ENCODE measurements at places on chromosomes 6 and 20.

DNA sequence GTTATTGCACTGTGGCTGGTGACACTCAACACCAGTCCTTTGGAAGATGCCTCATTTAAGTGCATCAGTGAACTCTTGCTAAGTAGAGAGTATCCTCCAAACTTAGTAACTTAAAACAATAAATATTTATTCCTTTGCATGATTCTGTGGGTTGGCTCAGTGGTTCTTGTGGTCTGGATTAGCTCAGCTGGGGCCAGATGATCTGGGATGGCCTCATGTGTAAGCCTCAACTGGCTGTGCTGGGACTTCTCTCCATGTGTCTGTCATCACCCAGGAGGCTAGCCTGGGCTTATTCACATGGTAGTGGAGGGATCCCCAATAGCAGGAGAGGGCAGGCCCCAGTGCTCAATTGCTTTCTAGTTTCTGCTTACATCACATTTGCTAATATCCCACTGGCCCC, 8.3 kb downstream of the LRRN4 start:
- no peak for DNase-seq

- no peak for DNase-seq
Observed at GRCh38 chr6:45365036-45365435, 12.7 kb downstream of the SUPT3H start.

DNA sequence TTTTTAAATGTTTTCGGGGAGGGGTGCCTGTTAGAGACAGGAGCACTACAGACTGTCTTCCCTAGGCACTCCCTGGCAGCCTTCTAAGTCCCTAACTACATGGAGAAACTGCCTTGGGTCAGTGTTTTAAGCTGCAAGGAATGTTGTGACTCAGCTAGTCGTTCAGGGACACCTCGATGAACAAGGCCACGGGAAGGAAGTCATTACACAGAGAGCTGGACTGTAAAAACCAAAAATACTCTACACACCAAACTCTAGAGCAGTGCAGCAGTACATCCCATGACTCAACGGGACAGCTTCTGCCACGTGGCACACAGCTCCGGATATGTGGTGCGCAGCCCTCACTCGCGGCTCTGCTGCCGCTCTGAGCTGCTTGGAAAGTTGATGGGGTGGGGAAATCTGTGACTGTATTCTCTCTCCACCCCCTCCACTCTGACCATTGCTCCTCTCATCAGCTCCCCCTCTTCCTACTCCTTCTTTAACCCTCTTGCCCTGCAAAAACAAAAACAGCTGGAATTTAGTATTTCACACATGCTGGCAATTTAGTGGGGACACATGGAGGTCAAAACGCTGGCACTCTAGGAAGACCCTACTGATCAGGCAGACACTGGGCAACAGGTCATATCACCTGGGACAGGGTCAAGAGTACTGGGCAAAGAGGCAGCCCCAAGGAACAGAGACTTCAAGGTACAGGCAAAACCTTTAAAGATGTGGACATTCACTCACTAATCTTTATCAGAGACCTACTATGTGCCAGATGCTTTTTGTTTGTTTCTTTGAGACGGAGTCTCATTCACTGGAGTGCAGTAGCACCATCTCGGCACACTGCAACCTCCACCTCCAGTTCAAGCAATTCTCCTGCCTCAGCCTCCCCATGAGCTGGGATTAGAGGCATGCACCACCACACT, 10.9 kb upstream of the LPIN3 start:
- peak; percentile 20 for DNase-seq

GRCh38 chr6:113936093-113936934, 34.6 kb downstream of the HDAC2 start:
- DNase-seq = no peak

DNA sequence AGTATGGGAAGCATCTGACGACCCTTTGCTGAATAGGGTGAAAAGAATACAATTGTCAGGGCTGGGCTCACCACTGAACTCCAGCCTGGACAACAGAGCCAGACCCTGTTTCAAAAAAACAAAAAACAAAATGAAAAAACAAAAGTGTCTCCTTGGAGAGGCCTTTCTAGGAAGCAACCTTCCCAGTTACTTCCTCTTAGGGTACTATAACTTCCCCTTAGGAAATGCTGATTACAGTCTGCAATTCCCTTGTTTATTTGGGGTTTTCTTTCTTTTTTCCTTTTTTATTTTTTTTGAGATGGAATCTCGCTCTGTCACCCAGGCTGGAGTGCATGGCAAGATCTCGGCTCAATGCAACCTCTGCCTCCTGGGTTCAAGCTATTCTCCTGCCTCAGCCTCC, 20.5 kb upstream of the TTPAL start:
- DNase-seq = no peak

GRCh38 chr6:118860880-118861279, 33.1 kb upstream of the ASF1A start:
- DNase-seq = no peak

GRCh38 chr20:3672547-3673171, 9.2 kb downstream of the ADAM33 start:
- no peak for DNase-seq

DNA sequence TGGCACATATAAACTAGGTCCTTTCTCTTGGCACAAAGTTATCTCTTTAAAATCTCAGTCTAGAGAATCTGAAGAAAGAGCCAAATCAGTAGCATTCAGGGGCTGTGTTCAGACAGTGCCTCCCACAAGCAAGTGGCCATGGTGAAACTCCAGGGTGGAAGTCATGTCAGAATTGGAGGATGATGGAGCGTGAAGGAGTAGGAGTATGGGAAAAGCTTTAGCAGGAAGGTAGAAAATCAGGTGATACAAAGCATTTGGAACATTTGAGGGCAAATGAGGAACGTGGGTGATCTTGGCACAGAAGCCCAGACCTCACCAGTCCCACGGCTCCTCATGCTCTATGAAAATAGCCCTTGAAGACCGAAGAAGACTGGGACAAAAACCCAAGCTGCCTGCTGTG, 2.8 kb upstream of the HLA-DQB1 start:
- no peak for DNase-seq

GRCh38 chr6:31831350-31832215, 4.0 kb downstream of the HSPA1B start:
- DNase-seq = no peak

DNA sequence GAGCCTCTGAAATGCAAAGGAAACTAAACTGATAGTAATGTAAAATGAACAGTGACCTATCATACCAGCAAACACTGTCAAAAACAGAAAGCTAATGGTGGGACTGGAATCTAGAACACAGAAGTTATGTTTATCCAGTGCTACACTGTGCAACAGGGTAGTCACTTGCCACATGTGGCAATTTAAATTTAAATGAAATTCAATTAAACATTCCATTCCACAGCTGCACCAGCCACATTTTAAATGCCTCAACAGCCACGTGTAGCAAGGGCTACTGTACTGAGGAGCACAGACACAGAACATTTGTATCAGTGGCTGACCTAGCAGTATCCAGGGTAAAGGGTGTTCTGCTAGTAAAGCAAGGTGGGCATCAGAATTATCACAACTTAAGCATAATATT, 5.6 kb upstream of the POLR1H start:
- no peak for DNase-seq

DNA sequence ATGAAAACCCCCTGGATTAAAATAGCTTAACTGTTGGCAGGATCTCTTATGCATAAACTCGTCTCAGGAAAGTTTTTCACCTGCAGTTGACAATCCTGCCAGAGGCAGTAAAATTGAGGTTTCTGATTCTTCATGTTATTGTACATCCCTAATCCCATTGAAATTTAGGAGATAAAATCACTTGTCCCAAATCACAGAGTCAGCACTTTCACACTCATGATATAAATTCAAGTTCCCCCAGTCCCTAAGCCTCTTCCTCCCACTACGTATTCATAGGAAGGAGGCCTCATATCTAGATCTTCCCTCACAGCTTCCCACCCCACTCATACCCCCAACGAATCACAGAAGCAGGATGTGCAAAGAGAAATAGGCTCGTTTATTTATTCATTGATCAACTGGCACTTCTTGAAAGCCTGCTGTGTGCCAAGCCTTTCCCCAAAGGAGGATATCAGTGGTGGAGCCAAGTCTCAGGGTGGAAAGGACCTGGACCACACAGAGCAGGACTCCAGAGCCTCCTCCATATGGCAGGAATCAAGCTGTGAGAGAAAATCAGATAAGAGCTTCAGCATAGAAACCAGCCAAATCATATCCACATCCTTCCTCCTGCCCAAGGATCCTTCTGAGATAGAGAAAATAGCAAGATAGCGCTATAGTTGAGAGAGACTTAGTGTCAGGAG, 2.3 kb downstream of the SLPI start:
- no peak for DNase-seq

- no peak for DNase-seq
Observed at GRCh38 chr20:37596890-37597536, 69.3 kb upstream of the BLCAP start.

GRCh38 chr6:149445095-149445466, 39.7 kb downstream of the ZC3H12D start:
- DNase-seq = no peak

DNA sequence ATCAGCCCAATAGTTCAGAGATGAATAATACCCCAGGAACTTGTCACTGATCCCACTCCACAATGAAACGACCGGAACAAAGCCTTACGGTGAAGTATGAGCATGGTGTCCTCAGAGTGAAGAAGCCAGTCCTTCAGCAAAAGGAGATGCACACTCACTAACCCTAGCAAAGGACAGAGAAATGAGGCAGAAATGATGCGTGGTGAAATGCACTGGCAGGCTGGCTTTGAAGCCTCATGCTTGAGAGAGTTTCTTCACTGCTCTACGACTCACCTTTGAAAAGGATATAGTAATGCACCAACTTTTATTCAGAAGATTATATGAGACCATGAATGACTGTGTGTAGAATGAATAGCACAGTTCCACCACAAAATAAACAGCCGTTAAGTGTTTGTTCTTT, 74.8 kb downstream of the PHACTR1 start:
- no peak for DNase-seq

DNA sequence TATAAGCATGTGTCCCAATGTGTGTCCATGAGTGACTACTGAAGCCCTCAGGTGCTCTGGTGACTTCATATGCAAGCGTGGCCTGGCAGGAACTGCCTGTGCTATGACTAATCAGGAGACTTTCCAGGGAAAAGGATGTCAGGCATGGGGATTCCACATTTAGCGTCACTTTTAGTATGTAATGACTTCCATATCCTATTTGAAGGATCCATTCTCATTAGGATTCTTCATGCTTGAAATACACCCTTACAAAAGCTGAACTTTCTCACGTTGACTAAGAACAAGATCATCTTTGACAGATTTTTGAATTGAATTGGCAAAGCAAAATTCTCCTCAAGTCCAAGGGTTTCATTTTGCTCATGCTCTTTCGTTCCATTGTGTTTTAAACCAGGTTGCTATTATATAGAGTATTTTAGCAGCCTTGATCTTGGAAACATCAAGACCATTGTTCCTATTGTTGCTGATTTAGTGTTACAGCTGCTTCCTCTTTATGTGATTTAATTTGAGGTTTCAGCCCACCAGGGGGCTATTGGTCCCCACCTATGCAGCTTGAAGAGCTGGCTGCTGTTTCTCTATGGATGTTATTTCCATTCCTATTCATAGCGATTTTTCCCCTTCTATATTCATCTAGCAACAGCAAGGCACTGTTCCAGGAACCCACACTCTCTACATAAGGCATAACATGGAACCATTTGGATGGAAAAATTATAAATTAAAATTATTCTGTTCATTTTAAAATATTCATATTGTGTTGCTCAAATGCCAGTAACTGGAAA, 418.6 kb downstream of the CDKAL1 start:
- DNase-seq = no peak

- DNase-seq = no peak
Observed at GRCh38 chr20:51132279-51132678, 109.4 kb upstream of the KCNG1 start.

- no peak for DNase-seq
Observed at GRCh38 chr6:154749341-154749740, 16.1 kb downstream of the SCAF8 start.

DNA sequence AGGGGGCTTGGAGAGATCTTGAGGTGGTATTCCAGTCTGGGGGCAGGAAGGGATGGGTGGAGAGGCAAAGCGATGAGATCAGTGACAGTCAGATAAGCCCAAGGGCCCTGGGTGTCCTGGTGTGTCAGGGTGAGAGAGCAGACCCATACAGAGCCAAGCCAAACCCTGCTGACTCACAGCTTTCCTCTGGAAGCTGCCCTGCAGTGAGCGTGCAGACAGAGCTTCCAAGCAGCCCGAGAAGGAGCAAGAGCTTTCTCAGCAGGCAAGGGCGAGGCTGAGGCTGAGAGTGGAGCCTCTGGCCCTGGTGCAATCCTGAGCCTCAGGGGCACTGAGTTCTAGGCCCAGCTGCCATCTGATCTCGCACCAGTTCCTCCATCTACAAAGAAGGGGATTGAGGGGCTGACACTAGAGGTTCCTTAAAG, 91.1 kb upstream of the HIVEP1 start:
- no peak for DNase-seq

GRCh38 chr20:62350098-62350628, 16.9 kb downstream of the LAMA5 start:
- no peak for DNase-seq

- no peak for DNase-seq
Observed at GRCh38 chr6:106281088-106281487, 44.5 kb downstream of the ATG5 start.

DNA sequence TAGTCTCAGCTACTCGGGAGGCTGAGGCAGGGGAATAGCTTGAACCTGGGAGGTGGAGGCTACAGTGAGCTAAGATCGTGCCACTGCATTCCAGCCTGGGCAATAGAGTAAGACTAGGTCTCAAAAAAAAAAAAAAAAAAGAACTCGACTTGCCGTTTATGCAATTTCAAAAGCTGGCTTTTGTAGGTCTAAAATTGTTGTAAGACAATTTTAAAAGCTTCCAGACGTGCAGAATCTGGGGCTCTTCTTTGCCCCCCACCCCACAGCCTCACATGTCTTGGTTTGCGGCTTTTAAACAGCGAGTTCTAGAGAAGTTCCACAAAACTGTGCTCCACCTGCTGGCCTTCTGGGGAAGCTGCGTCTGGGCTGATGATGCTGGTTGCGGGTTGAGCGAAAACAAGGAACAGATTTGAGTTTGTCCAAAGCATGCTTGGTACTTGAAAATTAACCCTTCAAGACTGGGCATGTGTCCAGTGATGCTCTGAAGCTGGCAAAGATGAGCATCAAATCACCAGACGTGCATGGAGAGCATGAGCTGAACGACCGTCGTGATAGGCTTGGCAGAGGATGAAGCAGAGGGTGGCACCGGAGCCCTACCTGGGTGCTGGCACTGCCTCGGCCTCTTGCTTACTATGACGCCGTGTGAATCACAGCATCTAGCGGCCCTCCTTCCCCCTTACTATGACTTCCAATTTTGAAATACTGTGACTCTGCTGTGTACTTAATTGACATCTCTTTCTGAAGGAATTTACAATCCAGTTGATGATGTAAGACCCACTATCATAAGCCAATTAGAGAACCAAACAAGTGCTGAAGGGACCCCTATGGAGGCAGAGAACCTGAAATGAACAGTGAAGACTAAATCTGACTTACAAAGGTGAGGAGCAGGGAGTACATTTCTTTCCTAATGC, 171.4 kb downstream of the GMPR start:
- peak; percentile 27 for DNase-seq
